ENCODE measurements at places on chromosomes 6 and 20.

- DNase-seq = no peak
Measured at GRCh38 chr20:53816872-53817398, 223.3 kb upstream of the ZNF217 start.

DNA sequence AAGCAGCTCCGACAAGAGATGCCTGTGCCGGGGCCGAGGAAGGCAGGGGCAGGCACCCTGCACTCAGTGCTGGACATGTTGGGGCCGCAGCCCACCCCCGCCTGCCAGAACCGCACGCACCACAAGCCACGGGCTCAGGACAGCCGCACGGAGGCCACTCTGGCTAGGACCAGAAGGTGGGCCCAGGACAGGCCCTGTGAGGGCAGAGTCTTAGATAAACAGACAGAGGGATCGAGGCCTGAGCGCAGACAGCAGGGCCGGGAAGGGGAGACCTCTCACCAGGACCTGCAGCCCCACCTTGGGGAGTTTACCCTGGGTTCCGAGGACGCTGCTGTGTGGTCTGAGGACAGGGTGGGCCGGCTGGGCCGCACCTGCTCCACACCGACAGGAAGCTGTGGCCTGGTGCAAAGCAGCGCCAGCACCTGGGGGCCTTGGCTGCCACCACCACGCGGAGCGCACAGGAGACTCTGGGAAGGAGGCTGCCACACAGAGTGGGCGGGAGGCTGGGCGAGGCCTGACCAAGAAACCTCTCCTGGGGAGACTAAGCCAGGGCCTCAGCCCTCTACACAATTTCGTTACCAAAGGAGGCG is 32.0 kb downstream of the KCNQ2 start:
- no peak for DNase-seq

- DNase-seq = no peak
Measured at GRCh38 chr6:76708641-76709331, 636.3 kb upstream of the IMPG1 start.

DNA sequence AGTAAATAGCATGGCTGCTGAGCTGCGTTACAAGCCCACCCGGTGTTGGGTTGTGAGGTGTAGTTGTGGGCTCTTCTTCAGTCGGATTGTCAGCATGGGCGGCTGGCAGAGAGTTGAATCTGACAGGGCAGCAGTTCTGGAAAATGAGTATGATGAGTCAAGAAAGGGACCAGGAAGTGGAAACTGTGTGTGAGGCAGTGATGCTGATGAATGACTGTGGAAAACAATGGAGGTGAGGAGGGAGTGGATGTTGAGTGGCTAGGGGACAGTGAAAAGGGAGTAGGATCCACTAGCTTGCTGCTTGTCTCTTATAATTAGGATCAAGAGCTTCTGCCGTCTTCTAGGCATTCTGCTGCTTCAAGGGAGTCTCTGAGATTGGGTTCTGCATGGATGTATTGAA is 154.3 kb downstream of the ESR1 start:
- DNase-seq = no peak

- DNase-seq = no peak
Measured at GRCh38 chr6:32989368-32989767, 20.0 kb downstream of the HLA-DOA start.

GRCh38 chr6:4788953-4789584 is 12.9 kb downstream of the CDYL start:
- DNase-seq = no peak

DNA sequence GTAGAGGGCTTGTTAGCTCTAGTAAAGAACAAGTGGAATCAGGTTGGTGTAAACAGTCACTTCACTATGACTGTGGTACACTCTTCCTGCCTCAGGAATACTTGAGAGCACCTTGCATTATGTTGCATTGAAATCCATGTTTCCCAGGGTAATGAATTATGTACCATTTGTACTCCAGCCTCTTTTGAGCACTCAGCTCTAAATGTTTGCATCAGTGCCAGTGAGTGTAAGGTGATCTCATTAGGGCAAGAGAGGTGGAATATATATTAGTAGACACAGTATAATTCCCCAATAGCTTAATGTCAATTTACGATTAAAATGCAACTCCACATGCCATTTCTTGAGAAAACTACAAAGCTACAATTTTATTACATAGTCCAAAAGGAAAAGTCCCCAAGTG is 319.6 kb upstream of the POU3F2 start:
- DNase-seq = no peak

- no peak for DNase-seq
Measured at GRCh38 chr6:25641377-25641776, 10.6 kb upstream of the SCGN start.

- no peak for DNase-seq
Measured at GRCh38 chr6:105978974-105979373, 107.2 kb upstream of the PRDM1 start.

DNA sequence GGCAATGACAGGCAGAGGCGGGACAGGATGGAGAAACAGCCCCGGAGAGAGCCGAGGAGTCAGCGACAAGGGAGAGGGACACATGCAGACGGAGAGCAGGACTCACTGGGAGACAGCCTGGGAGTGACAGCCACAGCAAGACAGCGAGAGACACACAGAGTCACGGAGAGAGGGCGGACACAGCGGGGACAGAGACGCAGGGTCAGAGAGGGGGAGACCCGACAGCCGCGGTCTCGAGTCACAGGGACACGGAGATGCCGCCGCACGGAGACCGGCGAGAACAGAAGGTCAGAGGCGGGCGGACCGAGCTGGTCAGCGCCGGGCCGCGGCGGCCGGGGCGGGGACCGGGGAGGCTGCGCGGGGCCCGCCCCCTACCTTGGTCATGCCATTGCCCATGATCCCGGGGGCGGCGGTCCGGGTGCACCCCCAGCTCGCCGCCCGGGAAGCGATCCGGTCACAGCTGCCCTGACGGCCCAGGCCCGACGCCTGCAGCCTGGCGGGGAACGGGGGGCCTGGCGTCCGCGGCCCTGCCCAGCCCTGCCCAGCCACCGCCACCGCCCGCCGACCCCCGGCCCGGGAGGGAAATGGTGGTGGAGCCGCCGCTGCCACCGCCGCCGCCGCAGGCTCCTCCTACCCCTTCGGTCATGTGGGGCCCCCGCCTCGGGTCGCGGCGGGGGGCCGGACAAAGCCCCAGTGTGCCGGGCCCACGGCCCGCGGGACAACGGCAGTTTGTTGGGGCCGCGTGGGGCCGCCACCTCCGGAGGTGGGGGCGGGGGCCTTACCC is at the start of the genes DUSP15 and TTLL9:
TSS of gene DUSP15 (minus strand) at position 586 of the 784 bp plus-strand sequence. CDS start at position 396, 190 bp downstream.
TSS of gene TTLL9 (plus strand) at position 693 of the 784 bp plus-strand sequence. CDS start 493 bp downstream, outside the sequence.
- DNase-seq = no peak

DNA sequence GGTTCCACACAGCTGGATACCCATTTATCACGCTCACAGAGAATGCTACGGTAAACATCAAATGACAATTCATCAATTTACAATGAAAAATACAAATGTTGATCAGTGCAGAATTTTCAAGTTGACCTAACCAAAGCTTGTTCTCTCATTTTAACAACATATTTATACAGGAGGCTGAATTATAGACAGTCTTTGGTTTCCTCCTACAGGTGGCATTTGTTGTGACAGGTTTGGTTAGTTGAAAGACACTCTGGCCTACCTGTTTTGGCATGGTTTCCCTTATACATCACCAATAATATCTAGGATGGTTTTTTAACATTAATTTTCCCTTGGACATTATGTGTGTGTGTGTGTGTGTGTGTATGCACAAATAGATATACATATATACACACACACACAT is 642.5 kb upstream of the MMS22L start:
- DNase-seq = no peak

DNA sequence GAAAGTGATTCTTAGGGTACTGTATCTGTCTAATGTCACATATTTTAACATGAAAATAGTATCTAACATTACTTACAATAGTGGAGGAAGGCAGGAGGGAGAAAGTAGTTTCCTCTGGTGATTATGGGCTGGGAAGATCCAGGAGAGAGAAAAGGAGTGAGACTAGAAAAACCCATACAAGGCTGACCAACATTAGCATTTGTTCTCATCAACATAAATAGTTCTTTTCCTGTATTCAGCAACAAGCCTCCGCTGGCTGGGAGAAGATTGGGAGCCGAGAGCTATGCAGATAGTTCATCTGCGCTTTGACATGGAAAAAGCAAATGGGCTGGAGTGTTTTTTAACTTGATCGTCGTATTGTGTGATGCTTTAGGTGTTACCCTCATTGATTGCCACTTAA is 239.4 kb downstream of the PHACTR1 start:
- no peak for DNase-seq

DNA sequence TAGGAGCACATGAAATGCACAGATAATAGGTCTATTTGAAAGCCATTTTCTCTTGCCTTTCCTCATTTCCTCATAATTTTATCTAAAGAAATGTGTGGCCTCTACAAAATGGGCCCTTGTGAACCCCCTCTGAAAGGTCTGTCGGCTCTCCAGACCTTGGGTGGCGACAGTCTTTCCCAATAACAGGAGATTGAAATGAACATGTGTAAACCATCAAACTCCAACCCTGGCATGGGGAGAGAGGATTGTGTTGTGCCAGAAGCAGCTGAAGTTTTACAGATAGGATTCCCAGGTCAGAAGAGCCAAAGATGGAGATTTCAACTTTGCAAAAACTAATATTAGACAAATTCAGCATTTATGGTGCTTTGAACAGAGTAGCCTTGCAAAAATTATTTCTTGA is 277.1 kb upstream of the ECI2 start:
- DNase-seq = no peak
